ENCODE measurements at places on chromosomes 13 and 19. TPM values are rescaled to one million over a fixed set of nuclear protein-coding genes. Genes with fewer than 3 reads are reported as not detected.
A peak's percentile ranks its signal among the peaks of the same experiment; 100 is the strongest.

Gene MYADM
- polyA plus RNA-seq, result 77.8 TPM

Gene CD37
- 188 TPM for polyA plus RNA-seq

Gene KEAP1
- polyA plus RNA-seq, result 58.3 TPM

Gene BORCS8
- polyA plus RNA-seq, result 18.7 TPM

Gene NTF4
- polyA plus RNA-seq, result not detected

Gene KIR2DL3
- 5.2 TPM for polyA plus RNA-seq

Gene ZNF442
- 1.1 TPM for polyA plus RNA-seq

Gene GAPDHS
- polyA plus RNA-seq, result not detected

Gene CEACAM6
- not detected for polyA plus RNA-seq

Gene SIGLEC8
- polyA plus RNA-seq, result not detected

Gene C19orf44
- polyA plus RNA-seq, result 1.3 TPM

Gene ONECUT3
- polyA plus RNA-seq, result not detected

Gene IGSF23
- polyA plus RNA-seq, result not detected

Gene SPINT2
- 49.5 TPM for polyA plus RNA-seq

Gene SPART
- 22.6 TPM for polyA plus RNA-seq

DNA sequence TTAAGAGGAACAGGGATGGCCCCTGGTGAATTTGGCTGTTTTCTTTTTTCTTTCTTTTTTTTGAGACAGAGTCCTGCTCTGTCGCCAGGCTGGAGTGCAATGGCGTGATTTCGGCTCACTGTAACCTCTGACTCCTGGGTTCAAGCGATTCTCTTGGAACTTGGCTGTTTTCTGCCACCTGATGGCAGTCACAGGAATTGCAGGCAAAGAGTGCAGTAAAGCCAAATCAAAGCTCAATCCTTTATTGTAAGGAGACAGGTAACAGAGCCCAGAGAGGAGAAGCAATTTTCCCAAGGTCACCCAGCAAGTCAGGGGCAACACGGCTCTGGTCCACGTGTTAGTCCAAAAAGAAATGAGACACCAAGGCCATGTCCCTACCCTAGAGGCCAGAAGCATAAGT is 6.2 kb downstream of the TINCR start:
- no peak for DNase-seq

DNA sequence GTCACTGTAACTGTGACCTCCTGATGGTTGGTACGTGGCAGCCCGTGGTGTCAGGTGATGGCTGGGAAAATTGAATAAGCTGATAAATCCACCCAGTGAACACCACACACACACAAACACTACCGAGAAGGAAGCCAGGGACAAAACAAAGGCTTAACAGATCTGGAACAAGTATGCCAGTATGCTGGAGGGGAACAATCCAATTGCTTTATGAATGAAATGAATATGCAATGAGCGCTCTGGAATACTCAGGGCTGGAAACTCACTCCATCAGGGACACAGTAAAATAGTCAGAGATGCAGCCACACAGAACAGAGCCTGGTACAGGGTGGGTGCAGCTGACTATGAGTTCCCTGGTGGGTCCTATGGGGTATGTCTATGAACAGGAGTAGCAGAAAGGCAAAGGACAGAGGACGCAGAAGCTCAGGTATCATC is 16.7 kb downstream of the TMTC4 start:
- no peak for DNase-seq

DNA sequence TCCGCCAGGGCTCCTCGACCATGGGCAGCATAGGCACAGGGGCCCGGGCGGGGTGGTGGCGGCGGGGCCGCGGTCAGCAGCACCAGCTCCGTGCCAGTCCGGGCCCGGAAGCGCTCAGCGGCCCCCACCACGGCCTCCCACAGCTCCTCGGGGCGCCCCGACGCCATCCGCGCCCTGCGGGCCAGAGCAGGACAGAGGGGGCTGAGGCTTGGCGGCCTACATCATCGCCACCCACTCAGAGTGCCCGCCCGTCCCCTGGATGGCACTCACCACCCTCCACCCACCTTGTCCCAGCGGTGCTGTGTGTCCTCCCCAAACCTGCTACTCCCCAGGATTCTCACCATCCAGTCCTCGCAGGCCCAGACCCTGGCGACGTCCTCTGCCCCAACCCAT is 4.0 kb downstream of the AKT1S1 start:
- DNase-seq, result no peak

DNA sequence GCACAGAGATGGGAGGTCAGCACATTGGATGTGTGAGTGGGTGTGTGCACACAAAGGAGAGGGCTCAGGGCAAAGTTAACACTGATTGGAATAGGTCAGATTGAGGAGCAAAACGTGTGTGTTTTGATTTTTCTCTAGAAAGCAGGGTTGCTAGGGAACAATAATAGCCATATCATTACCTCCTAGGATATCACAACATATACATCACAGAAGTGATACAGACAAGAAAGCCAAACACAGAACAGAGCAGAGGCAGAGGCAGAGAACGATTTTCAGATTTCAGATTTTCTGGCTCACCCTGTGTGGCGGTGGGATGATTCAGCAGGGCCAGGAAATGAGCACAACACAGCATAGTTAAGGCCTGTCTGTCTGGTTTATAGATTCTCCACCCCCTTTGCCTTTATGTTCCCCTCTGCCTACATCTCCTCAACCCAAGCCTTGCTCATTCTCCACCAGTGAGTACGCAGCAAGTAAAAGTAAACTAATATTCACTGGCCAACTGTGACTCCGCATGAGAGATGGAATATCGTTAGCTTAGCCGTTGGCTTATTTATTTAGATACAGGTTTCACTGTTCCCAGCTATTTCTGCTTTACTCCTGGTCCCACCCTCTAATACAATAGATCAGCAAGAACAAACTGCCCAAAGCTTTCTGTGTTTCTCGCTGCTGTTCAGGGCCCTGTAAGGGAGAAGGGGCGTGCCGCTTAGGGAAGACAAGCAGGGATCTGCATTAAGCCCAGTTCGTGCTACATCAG is 182.7 kb upstream of the TSC22D1 start:
- DNase-seq, result no peak

DNA sequence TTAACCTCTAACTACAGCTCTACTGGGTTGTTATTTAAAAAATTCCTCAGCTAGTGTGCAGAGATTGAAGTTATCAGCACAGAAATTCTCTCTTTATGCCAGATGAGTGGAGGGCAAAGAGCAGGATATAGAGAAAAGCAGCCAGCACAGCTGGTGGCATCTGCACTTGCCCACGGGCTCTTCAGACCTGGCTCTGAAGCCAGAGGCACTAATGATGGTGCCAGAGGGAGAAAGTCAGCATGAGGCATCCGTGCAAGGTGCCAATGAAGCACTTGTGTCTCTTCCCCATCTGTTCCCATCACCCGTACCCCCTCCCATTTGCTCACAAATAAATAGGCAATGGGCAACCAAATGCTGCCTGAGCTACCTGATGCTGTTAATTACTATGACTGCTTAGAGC is 138.9 kb downstream of the OLFM4 start:
- DNase-seq, result no peak

GRCh38 chr13:39547108-39547507 is 55.9 kb downstream of the LHFPL6 start:
- DNase-seq, result no peak

- no peak for DNase-seq
These were observed 28.7 kb downstream of the TMEM255B start for GRCh38 chr13:113787694-113788093.

DNA sequence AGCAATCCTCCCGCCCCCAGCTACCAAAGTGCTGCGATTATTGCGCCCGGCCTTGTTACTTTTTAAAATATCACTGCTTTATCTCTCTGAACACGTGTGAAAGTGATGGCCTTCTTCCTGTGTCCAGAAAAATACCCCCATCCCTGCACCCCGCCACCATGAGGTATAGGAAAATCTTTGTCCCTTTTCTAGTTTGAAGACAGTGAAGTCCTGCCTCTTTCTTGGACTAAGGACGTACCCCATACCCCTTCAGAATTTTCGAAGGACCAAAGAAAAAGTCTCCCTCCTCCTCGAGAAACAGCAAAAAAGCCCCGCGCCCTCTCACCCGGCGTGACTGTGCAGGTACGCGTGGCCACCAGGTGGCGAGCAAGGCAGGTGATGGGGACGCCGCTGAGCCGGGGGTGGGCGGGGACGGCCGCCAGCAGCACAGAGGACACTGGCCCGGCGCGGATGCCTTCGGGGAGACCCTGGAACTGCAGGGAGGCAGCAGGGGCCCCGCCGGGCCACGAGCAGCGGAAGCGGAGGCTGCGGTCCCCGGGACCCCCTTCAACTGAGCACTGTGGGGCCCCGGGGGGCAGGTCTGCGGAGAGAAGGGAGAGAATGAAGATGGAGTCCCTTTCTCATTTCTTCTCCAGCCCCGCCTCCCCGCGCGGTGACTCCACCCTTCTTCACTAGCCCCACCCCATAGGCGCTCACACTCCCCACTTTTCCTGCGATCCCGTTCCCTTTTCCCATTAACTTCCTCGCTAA is 3.2 kb downstream of the VSIG10L start:
- DNase-seq, result peak; percentile 82

DNA sequence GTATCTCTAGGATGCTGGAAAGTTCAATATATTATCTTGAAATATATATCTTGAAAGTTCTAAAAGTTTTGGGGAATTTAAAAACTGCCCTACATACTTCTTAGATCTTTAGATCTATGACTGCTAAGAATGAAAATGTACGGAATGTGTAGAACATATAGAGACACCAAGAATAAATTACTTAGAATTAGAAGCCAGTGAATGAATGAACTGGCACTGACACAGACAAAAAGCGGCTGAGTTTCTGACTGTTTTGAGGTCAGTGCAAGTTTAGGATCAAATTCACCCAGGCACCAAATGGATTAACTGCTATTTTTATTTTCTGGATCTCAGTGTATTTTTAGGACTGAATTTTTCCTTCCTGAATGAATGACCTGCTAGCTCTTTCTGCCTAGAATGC is 411.2 kb downstream of the KCTD12 start:
- DNase-seq, result no peak

GRCh38 chr13:97091196-97091595 is 96.9 kb upstream of the OXGR1 start:
- DNase-seq, result no peak

DNA sequence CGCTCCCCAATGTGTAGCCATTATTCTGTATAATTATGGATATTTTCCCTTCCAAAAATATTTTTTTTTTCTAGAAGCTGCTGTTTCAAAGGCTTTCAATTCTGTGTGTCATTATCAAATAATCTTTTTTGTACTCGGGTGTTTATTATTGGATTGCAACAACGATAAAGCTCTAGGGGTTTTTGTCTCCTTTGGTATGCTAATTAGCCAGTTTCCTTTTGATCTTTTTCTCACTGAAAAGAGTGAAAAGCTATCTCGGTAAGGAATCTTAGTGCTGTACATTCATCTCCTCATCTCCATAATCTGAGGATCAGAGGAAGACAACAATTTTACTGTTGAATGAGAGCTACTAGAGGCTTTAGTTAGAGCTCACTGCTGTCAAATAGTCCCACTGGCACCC is 136.6 kb downstream of the OLFM4 start:
- DNase-seq, result no peak

GRCh38 chr13:73142071-73142470 is 83.3 kb downstream of the KLF5 start:
- no peak for DNase-seq

GRCh38 chr13:25982907-25983306 is 68.9 kb downstream of the SHISA2 start:
- DNase-seq, result no peak

DNA sequence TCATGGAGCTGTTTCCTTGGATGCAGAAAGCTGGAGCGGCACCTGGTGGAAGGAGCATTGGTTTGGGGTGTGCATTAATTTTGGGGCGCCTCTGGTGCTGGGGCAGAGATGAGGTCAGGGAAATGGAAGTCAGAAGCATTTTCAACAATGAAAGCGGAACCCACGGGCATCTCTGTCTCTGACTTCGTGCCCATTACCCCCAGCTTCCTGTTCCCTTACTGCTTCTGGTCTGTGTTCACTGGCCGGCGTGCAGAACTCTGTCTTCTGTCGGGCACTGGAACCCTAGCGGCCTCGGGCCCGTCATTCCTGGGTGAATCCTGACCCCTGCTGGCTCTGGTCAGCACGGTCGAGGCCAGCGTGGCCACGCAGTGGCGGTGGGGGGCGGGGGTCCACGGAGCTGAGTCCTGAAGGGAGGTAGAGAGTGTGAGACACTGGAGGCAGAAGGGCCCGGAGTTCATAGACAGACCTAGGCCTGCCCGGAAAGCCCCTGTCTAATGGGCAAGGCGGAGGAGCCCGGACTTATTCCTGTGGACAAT is 7.9 kb upstream of the LINGO3 start:
- no peak for DNase-seq

DNA sequence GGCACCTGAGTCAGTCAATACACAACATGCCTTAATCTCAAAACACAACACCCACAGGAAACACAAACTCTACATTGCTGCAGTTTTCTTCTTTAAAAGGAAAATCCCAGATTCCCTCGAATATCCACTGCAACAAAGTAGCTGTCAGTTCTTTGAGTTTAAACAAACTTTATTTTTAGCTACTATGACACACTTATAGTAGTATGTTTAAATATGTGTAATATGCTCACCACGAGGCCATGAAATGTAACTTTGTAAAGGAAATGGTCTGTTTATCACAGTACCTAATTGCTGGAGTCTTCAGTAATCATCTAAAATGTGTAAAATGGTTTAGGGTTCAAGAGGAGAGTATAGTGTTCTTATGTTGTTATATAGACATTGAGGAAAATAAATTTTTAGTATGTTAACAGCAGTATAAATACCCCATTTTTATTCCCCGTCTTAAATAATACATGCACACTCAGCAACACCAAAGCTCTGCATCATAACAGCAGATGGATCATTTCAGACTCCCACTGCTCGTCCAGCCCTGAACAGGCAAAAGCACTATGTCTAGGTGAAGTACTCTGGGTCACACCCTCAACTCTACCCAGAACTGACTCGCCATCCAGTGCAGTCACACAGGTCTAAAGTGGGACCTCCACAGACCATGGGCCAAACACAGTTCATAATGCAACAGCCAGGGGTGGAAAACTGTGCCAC is 20.6 kb downstream of the TUBGCP3 start:
- DNase-seq, result no peak

DNA sequence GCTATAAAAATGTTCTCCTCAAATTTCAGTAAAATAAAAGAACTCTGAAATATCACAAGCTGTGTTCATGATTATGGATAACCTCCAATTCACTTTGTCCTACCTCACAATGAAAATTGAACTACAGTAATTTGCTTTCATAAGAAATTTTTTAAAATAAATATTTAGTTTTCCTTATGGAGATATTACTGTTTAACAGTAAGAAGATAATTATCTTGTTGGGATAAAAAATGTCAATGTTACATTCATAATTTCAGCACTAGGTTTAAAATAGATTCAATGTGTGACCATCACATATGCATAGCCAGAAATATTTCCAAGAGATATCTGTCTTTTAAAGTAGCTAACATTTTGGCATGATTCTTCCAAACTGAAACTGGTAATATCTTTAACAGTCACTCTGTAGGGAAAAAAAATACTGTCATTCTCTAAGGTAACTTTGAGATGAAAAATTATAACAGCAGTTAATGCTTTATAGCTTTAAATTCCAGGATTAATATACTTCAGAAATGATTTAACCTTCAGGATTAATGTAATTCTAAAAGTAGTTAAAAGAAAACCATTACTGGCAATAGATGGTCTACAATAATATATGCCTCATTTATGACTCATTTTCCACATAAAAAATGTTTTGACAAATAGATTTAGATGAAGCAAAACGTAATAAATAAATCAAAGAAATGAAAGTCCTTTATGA is 91.3 kb downstream of the SPRY2 start:
- DNase-seq, result no peak

- DNase-seq, result no peak
These were observed at the start of the genes COL4A1 and COL4A2 for GRCh38 chr13:110306960-110307766. TSS of gene COL4A1 (minus strand) at chr13:110307157. CDS start at chr13:110307027, 130 bp downstream. TSS of gene COL4A2 (plus strand) at chr13:110307284. CDS start at chr13:110307904, 620 bp downstream.
